ENCODE measurements at places on chromosomes 7 and 10. TPM values are rescaled to one million over a fixed set of nuclear protein-coding genes. Genes with fewer than 3 reads are reported as not detected.
A peak's percentile ranks its signal among the peaks of the same experiment; 100 is the strongest.

DNA sequence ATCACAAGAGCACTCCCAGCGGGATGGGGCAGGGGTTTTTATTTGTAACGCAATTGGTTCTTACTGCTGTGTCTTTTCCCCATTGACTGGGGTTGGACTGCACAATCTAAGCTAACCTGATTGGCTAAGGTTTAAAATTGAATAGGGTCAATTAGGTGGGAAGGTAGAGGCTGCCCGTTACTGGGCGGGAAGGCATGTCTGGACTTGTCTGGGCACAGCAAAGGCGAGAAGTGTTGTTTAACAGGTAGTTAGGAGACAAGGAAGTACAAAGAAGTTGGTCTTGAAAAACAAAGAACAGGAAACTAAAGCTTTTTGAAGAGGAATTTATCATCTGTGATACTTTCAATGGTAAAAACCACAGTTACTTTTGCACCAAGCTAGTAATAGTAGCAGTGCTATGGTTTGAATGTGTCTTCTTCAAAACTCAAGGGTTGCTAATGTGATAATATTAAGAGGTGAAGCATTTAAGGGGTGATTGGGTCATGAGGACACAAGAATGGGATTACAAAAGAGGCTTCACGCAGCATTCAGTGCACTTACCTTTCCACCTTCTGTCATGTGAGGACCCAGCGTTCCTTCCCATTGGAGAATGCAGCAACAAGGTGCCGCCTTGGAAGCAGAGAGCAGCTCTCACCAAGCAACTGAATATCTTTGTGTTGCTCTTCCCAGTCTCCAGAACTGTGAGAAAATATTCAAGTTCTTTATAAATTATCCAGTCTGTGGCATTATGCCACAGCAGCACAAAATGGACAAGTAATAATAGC is 875.5 kb upstream of the SORCS1 start:
- H3K27ac ChIP-seq: no peak overlapping the region
- peak; percentile 6 for DNase-seq
- no peak overlapping the region for H3K4me3 ChIP-seq
- no peaks in the 10 kb centered on the region for H3K4me1 ChIP-seq
- H3K36me3 ChIP-seq: no peaks in the 10 kb centered on the region
- H3K27me3 ChIP-seq: no peaks in the 10 kb centered on the region

DNA sequence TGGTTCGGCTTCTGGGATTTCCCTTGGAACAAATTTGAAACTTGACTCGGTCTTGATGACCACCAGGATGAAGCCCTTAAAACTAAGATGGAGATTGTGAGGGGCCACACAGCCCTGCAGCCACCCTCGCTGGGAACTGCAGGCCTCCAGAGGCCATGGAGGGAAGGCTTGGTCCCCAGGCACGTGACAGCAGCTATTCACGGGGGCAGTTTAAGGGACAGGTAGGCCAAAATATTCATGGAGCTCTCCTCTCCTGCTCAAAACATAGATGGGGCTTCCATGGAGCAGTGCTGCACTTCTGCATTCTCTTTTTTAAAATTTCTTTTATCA is 137.0 kb downstream of the ADCY1 start:
- no peak overlapping the region for H3K4me3 ChIP-seq
- no peak for DNase-seq
- H3K4me1 ChIP-seq: no peaks in the 10 kb centered on the region
- H3K27ac ChIP-seq: no peak overlapping the region

- H3K27me3 ChIP-seq: no peaks in the 10 kb centered on the region
- DNase-seq: no peak
- H3K27ac ChIP-seq: no peak overlapping the region
- H3K4me1 ChIP-seq: no peaks in the 10 kb centered on the region
- no peaks in the 10 kb centered on the region for H3K36me3 ChIP-seq
- H3K4me3 ChIP-seq: no peak overlapping the region
Observed at GRCh38 chr10:27695088-27695487, 50.5 kb downstream of the MKX start.

DNA sequence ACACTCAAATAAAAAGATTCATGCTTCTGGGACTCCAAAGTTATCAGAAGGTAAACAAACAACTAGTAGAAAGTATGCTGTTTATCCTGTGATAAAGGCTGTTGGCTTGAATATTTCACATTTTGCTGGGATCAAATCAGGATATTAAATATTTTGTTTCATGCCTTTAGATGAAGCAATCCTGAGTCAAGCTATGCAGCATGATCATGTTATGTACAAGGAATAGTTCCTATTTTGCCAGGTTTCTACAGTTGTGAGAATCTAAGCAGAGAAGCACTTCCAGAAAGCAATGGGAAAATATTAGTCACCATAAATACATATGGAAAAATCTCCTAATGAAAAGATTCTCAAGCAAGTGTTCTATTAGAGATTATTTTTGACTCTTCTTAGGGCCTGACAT is 262.8 kb upstream of the PCDH15 start:
- H3K27me3 ChIP-seq: no peaks in the 10 kb centered on the region
- no peak for DNase-seq

Gene SHTN1
- 10.2 TPM for polyA plus RNA-seq

DNA sequence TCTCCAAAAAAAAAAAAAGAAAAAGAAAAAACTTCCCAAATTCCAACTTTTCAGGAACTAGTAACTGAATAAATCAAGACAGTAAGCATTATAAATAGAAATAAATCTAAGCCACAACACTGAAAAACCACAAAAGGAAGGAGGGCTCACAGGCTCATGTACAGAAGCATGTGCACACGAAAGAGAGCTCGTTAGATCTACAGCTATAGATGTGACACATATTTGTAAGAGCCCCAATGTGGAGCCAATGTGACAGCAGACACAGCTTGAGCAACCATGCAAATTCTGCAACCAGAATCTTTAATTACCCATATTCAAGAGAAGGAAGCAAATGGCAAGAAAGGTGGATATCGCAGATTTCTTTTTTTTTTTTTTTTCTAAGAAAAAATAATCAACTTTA is 94.7 kb downstream of the SORBS1 start:
- H3K4me1 ChIP-seq: peaks cover 84% of the 10 kb centered on the region
- no peaks in the 10 kb centered on the region for H3K36me3 ChIP-seq
- DNase-seq: no peak
- peak overlapping the region; percentile 86 for H3K27ac ChIP-seq
- H3K4me3 ChIP-seq: no peak overlapping the region

- no peaks in the 10 kb centered on the region for H3K27me3 ChIP-seq
- H3K27ac ChIP-seq: no peak overlapping the region
- no peak overlapping the region for H3K4me3 ChIP-seq
- DNase-seq: no peak
- H3K4me1 ChIP-seq: peaks cover 16% of the 10 kb centered on the region
Observed at GRCh38 chr10:34737772-34738169, 77.3 kb downstream of the PARD3 start.

Gene WDFY4
- polyA plus RNA-seq: 0.15 TPM

DNA sequence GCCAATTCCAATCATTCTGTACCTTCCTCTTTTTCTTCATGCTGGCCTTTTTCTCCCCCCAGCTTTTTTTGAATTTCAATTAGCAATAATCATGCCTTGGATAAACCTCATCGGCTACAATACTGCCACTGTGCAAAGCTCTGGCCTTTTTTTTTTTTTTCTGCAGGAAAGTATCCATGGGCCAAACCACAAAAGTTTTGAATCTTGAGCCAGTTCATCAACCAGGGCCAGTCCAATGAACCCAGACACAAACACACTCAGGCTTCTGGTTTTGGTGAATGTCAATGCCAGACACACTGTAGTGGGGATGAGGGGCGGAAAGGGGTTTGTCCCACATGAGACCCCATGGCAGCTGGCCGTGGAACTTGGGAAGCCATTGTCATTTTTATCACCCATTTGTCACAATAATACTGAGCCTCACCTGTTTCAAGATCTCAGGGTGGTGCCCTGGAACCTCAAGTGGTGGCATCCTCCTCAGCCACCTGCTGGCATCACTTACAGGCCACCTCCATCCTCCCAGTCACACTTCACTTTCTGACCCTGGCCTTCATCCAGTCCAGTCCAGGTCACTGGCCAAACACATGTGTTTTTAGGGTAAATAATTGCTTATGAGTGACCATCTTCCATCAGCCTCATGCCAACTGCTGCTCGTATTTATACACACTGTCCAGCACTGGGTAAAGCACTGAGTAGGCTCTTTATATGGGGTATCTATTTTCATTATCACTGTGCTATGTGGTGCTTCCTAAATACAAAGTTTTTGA is 40.8 kb upstream of the TSPAN33 start:
- no peak overlapping the region for H3K4me3 ChIP-seq
- H3K36me3 ChIP-seq: no peaks in the 10 kb centered on the region
- H3K27ac ChIP-seq: no peak overlapping the region
- H3K4me1 ChIP-seq: peaks cover 9% of the 10 kb centered on the region

DNA sequence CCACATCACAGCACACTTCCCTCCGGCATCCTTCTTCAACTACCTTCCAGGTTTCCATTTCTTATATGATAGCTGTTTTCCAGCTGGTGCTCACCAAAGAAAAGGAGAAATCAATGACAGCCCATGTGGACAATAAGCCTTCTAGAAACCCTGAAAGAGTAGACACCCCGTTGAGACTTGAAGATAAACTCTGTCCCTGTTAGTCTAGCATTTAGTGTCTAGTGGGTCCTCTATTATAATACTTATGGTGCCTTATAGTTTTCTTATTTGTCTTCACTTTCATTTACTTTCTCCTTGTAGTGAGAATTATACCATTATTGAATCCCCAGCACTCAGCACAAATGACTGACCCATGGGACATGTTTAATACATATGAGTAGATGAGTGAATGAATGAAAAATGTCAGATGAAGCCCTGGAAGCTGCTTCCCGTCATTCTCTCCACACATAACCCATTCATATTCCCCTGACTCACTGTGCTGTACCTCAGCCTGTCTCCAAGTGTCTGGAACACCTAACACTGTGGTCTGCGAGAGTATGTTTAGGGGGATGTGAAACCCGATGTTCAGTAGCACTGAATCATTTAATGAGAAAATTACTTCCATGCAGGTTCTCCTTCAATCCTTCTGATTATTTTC is 377.6 kb downstream of the GPR158 start:
- no peaks in the 10 kb centered on the region for H3K27me3 ChIP-seq
- DNase-seq: no peak
- H3K36me3 ChIP-seq: no peaks in the 10 kb centered on the region

All from stomach (tissue), 19 donors.